ENCODE measurements at places on chromosomes 16 and 17.

GRCh38 chr17:28807925-28808634 is 34.5 kb downstream of the FAM222B start:
- no peak for DNase-seq

DNA sequence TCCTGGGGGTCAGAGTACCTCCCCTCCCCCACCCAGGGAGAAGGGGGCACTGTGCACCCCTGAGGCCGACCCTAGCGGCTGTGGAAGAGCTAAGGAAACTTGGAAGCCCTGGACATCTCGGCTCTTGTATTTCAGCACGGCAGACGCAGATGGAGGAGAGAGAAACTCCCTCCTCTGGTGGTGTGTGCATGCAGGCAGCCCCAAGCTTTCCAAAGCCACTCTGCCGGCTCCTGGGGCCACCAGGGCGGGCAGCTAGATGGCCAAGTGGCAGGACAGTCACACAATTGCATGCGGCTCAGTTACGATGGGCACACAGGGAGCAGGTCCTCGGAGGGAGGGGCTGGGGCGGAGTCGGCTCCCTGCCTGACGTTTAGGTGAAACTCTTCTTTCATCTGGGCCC is 195.5 kb downstream of the RBFOX3 start:
- DNase-seq = no peak

DNA sequence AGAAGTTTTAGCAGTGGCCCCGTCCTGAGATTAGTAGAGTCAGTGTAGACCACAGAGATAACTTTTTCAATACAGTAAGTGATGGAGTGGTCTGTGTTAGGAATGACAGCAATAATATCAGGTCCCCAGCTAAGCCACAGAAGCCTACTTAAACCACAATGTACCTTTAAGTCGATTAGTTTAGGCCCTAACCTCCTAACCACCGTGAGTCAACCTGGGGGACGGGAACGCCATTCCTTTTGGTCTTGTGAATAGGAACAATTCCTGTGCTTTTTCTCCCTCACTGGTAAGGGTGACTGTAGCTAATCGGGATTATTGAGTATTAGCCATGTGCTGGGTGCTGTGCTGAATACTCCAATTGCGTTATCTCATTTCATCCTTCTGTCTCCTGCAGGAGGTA is 14.0 kb downstream of the YPEL2 start:
- no peak for DNase-seq

- DNase-seq = no peak
These were observed 25.6 kb downstream of the CMC2 start for GRCh38 chr16:80981103-80981502.

DNA sequence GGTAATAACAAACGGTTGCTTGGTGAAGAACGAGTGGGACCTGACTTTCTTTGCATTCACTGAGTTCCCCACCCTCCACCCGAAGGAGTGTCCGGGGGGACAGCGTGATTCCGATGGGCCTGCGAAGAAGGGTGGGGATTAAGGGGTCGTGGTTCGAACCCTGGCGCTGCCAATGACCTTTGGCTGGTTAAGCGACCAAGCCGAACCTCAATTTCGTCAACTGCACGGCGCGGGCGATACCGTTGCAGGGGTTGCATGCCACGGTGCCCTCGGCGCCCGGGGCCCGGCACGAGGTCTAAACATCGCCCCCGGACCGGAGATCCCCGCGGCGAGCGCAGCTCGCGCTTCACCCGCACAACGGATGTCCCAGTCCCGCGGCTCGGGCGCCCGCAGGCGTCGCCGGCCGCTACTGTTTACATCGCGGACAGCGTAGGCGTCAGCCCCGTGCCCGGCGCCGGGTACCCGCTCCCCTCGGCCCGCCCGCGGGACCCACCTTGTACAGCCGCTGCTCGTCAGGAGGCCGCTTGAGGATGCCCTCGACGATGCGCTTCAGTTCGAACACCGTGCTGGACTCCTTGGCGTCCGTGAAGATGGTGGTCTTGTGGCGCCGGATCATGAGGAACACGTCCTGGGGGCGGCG is 460 bp downstream of the ELOB start:
- peak; percentile 24 for DNase-seq

- no peak for DNase-seq
These were observed 12.8 kb upstream of the ITGB3 start for GRCh38 chr17:47240806-47241205.

- no peak for DNase-seq
These were observed 193.8 kb downstream of the SNX29 start for GRCh38 chr16:12170103-12171040.

GRCh38 chr17:3668279-3669084 is at the start of the genes EMC6 and TAX1BP3:
TSS of gene EMC6 (plus strand) at chr17:3668812. CDS start at chr17:3669147, 335 bp downstream.
TSS of gene TAX1BP3 (minus strand) at chr17:3668578. CDS start at chr17:3668526, 52 bp downstream.
- DNase-seq = peak; percentile 99

GRCh38 chr16:29148867-29149272 is 164.0 kb downstream of the LAT start:
- peak; percentile 50 for DNase-seq

DNA sequence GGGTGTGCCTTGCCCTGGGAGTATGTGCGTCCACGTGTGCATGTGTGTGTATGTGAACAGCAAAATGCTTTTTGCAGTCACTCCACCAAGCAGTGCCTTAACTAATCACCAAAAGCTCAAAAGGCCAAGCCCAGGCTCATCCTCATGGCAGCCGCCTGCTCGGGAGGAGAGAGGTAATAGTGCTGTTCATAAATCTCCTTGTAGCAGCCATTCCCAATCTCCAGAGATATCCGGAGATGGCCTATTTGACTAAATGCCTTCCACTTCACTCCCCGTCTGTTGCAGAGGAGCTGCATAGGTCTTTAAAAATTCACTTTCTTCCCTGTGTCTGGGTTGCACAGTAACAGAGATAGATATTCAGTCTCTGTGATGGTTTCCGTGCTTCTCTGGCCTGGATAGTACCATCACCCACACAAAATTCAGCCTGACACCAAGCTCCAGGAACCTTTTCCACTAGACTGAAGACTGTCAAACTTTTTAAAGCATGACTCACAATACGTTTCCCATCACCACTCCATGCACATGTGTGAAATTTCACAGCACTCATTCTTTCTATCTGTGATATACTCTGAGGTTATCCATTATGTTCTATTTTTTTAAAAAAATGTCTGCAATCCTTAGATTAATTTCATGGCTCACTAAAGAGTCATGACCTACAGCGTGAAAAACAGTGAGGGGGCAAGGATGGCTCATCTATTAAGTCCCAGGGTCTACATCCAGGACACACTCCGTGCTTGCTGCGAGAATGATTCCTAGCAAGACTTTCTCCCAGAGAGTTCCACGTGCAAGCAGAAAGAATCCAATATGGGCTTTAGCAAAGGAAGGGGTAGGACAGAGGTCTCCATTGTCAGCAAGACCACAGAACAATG is 357.8 kb downstream of the GRIN2A start:
- DNase-seq = no peak

DNA sequence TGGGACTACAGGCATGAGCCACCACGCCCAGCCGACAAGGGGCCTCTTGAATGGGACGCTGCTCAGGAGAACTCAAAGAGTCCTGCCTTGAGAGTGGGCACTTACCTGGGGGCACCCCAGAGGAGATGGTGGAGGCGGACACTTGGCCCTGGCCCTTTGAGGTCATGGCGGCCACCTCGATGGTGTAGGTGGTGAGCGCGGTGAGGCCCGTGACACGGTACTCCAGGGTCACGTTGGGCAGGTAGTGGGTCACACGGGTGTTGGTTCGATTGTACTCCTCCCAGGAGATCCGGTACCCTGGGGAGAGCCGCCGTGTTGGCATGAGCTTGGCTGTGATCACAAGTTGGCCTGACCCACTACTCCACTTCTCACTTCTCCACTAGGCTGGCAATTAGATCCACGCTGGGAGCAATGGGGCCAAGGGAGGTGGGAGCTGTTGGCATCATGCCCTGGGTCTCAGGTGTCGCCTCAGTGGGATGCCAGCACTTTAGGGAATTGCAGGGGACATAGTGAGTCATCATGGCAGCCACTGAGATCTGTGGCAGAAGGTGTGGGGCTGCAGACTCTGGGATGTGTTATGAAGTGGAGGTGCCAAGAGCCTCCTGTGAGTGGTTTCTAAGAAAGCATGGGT is 89.2 kb upstream of the CDC42EP4 start:
- no peak for DNase-seq

DNA sequence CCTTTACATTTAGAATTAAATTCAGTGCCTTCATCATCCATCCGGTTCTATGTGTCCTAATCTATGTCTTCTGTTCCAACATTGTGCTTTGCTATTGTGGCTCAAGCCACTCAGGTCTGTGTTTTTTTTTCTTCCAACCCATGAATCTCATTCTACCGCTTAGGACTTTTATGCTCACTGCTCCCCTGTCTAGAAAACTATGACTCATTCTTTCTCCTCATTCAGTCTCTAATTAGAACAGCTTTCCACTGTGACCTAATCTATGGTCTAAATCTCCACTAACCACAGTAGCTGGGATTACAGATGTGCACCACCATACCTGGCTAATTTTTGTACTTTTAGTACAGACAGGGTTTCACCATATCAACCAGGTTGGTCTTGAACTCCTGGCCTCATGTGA is 418.7 kb downstream of the KCNJ2 start:
- DNase-seq = no peak

DNA sequence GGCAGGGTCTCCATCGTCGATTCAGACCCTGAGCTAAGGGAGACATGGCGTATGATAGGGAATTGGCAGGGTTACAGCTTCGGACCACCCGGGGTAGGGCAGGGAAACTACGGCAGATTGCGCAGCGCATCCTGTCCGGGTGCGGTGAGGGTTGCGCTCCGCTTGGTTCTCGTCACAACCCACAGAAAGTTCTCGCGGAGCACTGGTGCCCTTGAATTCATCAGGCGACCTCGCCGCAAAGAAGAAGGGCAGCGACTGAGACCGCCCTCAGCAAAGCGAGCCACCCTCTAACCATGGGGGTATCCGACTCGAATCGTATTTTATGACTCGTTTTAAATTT is 1.2 kb downstream of the HS3ST3B1 start:
- peak; percentile 21 for DNase-seq

DNA sequence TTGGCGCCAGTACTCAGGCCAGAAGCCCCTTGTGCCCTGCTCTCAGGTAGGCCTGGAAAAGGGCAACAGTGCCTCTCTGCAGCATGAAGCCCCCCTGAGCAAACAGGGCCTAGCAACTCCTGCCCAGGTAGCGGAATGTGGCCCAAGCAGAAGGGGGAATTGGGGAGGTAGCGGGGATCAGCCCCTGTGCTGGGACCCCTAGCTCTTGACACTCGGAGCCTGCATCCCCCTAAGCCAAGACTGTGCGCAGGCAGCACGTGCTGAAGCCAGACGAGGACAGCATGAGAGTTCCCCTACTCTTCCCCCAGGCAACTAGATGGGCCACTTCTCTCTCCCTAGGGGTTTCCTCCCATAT is 823 bp upstream of the CD2BP2 start:
- no peak for DNase-seq

GRCh38 chr17:56325313-56326000 is 172.2 kb downstream of the ANKFN1 start:
- DNase-seq = no peak

- DNase-seq = no peak
These were observed 24.1 kb upstream of the CIITA start for GRCh38 chr16:10852948-10853347.

- DNase-seq = no peak
These were observed 34.9 kb downstream of the NUP93 start for GRCh38 chr16:56764835-56765234.

DNA sequence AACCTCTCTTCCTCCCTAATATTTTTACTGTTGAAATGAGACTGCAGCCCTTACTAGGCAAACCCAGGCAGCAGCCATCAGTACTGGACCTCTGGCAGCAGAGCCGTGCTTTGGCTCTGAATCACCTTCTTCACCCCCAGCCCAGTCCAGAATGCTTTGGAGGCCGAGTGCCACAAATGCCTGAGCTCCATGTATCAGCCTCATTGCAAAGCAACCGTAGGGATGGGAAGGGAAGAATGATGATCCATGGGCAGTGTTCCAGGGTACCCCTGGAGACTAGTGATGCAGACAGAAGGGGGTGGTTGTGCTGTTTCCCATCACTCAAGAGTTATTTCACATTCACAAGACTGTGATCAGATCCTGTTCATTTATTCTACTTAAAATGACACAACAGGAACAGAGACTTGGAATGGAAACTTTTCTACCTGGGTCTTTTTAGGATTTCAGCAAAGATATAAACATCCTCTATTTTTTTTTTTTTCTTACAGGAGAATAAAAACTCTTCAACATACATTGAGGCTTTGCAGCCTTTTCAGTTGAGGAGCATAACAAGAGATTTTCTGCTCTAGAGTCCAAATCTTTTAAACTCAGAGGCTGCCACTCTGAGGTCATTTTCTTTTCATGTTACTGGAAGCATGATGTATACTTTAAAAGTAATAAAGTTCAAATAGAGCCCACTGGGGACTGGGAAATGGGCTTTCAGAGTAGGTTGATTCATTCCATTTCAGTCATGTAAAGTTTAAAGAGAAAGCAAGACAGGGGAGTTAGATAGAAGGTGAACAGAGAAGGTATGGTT is 138.3 kb downstream of the KCNJ2 start:
- DNase-seq = no peak
